ENCODE measurements at places on chromosomes 7 and 10.

GRCh38 chr10:1331560-1331959 is 275.4 kb downstream of the WDR37 start:
- no peak for DNase-seq

DNA sequence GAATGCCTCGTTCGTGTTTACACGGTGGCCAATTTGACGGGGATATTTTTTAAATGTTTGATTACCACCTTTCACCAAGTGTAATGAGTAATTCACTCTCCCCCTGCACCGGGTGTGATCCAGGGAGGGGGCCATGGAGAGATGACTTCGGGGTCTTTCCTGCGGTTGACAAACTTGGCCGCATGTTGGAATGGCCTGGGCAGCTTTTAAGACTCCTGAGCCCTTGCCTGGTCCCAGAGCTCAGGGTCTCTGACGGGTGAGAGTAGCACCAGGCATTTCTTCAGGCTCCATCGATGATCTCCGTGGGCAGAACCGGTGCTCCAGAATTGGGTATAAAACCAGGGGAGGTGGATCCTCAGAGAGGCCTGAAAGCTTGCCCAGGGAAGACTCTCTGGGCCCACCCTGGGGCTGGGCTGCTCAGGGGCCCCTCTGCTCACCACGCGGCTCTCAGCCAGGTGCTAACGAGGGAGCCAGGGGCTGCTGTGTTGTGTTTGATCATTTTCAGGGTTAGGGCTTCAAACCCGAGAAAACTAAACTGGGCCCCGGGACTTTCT is 882 bp downstream of the ZNF282 start:
- peak; percentile 24 for DNase-seq

DNA sequence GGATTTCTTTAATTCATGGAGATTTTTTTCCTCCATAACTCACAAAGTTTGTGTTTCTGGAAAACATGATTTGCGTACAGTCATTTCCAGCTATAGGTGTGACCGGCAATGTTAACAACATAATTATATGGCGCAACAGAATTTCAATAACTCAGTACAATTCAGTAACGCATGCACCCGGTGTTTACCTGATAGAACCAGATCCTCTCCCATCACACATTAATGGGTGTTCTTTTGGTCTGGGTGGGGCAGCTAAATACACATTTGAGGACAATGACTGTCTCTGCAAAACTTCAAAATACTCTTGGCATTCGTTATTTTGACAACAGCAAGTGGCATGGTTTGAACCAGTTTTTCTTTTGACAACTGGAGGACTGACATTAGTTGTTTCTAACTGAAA is 102.3 kb downstream of the KLF6 start:
- DNase-seq, result no peak

- no peak for DNase-seq
Observed at GRCh38 chr7:3648276-3648675, 347.2 kb downstream of the SDK1 start.

GRCh38 chr7:70132226-70132851 is 534.1 kb downstream of the AUTS2 start:
- DNase-seq, result no peak

DNA sequence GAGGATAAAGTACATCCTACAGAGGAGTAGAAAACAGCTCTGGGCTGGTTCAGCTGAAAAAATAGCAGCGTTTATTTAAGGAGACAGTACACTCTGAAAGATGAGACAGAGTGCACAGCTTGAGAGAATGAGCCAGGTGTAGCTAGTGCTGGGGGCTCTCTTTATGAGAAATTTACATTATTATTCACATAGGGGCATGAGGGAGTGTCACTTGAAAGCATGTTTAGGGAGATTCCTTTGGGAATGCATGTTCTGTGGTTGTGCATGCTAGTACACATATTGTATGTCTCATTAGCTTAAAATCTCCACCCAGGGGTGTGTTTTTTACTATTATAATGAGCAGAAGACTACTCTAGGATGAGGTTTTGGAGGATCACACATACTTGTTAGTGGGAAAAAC is 1224.4 kb downstream of the REEP3 start:
- DNase-seq, result no peak

GRCh38 chr7:104156842-104157277 is 51.0 kb downstream of the ORC5 start:
- peak; percentile 82 for DNase-seq

GRCh38 chr10:71754562-71754961 is 18.8 kb downstream of the VSIR start:
- no peak for DNase-seq

DNA sequence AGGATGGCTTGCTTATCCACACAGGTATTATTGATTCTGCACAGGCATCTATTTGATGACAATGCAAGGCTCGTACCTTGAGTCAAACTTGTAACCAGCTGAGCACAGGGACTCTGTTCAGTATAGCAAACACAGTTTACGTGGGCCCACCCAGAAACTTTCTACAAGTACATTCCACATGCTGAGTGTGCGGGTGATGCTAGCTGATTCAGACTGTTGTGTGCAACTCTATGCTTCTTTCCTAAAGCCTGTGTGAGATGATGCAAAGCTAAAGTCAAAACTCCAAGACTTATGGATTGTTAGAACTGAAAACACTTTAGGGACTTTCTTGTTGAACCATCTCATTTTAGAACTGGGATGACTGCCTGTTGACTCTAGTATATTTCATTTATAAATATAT is 21.5 kb upstream of the CALD1 start:
- no peak for DNase-seq
